ENCODE measurements at places on chromosomes 6 and 20.

- H3K4me1 ChIP-seq: peaks cover 3% of the 10 kb centered on the region
- no peak for DNase-seq
- no peaks in the 10 kb centered on the region for H3K27me3 ChIP-seq
- peak overlapping the region; percentile 19 for H3K4me3 ChIP-seq
- H3K27ac ChIP-seq: peak overlapping the region; percentile 69
These were observed 65.0 kb upstream of the EEF1A1 start for GRCh38 chr6:73585566-73586415.

- no peak overlapping the region for H3K4me3 ChIP-seq
- no peak overlapping the region for H3K27ac ChIP-seq
- no peaks in the 10 kb centered on the region for H3K36me3 ChIP-seq
- no peaks in the 10 kb centered on the region for H3K27me3 ChIP-seq
- peaks cover 52% of the 10 kb centered on the region for H3K4me1 ChIP-seq
These were observed 37.3 kb downstream of the PREX1 start for GRCh38 chr20:48790473-48791003.

GRCh38 chr6:79610306-79611009, 20.7 kb upstream of the SH3BGRL2 start:
- peaks cover 54% of the 10 kb centered on the region for H3K4me1 ChIP-seq
- no peak for DNase-seq
- no peaks in the 10 kb centered on the region for H3K36me3 ChIP-seq
- no peak overlapping the region for H3K4me3 ChIP-seq
- H3K27me3 ChIP-seq: no peaks in the 10 kb centered on the region
- no peak overlapping the region for H3K27ac ChIP-seq

GRCh38 chr20:23062632-23063031, 13.2 kb upstream of the THBD start:
- peak overlapping the region; percentile 85 for H3K27ac ChIP-seq
- H3K4me3 ChIP-seq: no peak overlapping the region
- H3K4me1 ChIP-seq: peaks cover 65% of the 10 kb centered on the region
- no peaks in the 10 kb centered on the region for H3K27me3 ChIP-seq
- H3K36me3 ChIP-seq: no peaks in the 10 kb centered on the region

DNA sequence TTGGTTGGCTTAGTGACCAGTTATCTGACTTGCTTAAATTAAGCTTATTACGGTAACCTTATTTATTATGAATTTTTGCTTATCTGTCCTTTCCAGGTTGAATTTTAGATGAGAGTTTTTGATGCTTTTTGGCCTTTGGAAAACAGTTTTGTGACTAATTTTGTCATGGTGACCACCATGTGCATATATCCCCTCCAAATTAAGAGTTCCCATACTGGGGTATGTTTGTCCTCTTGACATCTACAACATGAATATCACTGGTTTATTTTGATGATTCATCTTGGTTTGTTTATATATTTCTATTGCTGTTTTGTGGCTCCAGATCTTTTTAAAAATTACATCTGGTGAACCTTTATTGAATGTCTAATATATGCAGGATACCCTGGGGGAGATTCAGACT, 61.4 kb downstream of the PHF20 start:
- H3K27me3 ChIP-seq: no peaks in the 10 kb centered on the region
- H3K4me3 ChIP-seq: no peak overlapping the region
- H3K27ac ChIP-seq: no peak overlapping the region
- H3K4me1 ChIP-seq: peaks cover 4% of the 10 kb centered on the region
- DNase-seq: no peak

DNA sequence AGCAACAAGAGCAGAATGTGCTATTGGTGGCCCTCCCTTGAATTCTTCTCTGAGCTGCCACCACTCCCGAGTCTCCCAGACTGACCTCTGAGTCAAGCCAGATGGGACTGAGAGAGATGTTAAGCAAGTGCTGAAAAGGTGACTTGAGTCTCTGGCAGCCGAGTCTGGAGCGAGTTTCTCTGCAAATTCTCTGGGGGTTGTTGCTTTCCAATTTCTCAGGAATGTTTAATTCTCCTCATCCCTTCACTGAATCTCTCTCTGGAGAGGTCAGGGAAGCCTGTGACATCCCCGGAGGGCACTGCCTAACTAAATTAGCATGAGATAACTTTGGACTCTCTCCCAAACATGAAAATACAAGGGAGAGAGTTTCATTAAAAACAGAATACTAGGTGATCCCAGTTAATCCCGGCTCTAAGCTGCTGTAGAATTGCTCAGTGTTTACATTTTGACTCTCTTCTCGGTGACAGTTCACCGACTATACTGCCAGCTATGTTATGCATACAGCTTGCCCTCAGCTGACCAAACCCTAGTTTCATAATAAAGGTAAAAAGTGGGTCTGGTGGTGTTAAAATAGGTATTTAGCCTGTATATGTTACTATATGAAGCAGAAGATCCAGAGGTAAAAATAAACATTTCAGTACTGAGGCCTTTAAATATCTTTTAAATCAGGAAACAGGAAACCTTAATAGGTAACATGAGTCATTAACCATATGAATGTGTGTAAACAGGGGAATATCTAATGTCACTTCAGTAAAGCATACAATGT, 157.9 kb downstream of the FOXC1 start:
- no peak overlapping the region for H3K4me3 ChIP-seq
- peaks cover 19% of the 10 kb centered on the region for H3K4me1 ChIP-seq
- no peaks in the 10 kb centered on the region for H3K27me3 ChIP-seq
- no peak overlapping the region for H3K27ac ChIP-seq
- no peak for DNase-seq

DNA sequence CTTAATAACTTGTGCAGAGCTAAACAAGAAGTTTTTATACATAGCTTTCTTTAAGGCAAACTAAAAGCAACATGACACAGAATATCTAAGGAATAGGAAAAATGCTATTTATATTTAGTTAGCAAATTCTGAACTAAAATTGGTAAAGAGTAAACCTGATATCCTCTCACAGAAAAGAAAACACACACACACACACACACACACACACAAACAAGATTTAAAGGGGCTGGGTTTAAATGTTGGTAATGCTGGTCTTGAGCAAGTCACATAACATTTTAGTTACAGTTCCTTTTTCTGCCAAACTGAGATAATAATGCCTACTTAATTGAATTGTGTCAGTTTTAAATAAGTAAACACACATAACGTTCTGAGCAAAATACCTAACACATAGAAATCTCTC, 1.6 kb downstream of the TRDN start:
- no peak overlapping the region for H3K4me3 ChIP-seq
- no peaks in the 10 kb centered on the region for H3K27me3 ChIP-seq
- DNase-seq: no peak
- no peak overlapping the region for H3K27ac ChIP-seq

GRCh38 chr6:14254505-14254904, 136.9 kb downstream of the CD83 start:
- DNase-seq: no peak
- no peak overlapping the region for H3K27ac ChIP-seq
- no peaks in the 10 kb centered on the region for H3K27me3 ChIP-seq
- H3K4me3 ChIP-seq: no peak overlapping the region

DNA sequence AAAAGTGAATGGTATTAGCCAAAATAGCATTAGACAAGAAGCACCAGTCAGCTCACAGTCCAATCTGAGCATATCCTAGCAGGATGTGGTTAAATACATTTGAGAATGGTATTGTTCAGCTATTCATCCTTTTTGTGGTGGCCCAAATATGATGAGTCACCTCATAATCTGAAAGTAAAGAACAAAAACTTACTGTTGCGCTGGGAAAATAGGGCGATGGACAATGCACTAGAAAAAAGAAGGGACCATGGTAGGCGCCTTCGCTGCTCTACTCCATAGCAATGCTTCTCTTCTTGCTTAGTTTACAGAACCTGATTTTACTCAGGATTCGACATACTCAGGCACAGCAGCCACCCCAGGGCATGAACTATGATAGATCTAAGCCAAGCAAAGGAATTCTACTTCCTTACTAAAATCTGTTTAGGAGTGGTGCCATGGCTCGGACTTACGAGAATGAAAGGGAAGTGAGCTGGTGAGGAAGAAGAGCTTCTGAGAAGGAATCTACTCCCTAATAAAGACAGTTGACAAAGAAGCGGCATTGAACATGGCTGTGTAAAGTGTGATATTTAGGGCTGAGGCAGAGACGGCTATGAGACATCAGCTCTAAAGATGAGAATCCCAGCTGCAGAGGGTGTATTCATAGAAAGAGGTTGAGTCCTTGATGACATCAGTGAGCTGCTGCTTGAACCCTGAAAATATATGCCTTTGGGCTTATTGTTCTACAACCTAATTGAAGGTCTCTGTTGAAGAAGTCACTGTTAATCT, 16.6 kb upstream of the FBXO9 start:
- H3K36me3 ChIP-seq: no peaks in the 10 kb centered on the region
- DNase-seq: no peak
- no peaks in the 10 kb centered on the region for H3K27me3 ChIP-seq
- peaks cover 8% of the 10 kb centered on the region for H3K4me1 ChIP-seq
- no peak overlapping the region for H3K27ac ChIP-seq

DNA sequence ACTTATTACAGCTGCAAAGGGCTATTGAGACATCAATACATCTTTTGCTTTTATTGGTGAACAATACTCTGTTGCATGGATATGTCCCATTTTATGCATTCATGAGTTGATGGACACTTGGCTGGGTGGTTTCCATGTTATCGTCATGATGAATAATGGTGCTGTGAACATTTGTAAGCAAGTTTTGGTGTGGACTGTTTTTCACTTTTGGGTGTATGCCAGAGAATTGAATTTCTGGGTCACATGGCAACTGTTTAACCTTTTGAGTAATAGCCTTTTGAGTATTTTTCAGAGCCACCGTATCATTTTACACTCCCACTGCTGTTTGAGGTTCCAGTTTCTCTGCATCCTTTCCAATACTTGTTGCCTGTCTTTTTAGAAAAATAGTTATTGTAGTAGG, 107.0 kb downstream of the JARID2 start:
- DNase-seq: no peak
